Dorsolateral prefrontal cortex (tissue), 122 donors: ENCODE measurements at places on chromosomes 5 and 9.
A peak's percentile ranks its signal among the peaks of the same experiment; 100 is the strongest.

DNA sequence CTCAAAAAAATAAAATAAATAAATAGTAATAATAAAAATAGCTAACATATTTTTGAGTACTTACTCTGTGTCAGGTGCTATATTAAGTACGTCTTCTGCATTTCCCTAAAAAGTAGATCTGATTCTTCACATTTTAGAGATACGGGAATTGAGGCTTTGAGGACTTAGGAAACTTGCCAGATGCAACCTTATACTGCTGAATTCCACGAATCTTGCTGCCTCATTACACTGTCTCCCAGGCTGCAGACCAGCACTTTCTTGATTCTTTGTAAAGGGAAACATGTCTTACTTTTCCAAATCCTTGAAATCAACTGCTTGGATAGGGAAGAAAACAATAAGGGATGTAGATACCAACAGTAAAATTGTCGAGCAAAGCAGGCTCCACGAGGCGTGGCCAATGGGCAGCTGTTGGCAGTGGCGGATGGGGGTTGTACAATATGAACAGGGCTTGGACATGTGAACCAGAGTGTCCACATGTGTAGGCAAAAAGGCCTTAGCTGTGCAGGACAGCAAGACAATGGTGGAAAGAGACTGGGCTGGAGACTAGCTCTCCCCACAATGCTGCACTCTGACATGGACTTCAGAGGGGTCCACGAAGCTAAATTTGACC lies 124.3 kb upstream of the RAI14 start:
- DNase-seq, result no peak

DNA sequence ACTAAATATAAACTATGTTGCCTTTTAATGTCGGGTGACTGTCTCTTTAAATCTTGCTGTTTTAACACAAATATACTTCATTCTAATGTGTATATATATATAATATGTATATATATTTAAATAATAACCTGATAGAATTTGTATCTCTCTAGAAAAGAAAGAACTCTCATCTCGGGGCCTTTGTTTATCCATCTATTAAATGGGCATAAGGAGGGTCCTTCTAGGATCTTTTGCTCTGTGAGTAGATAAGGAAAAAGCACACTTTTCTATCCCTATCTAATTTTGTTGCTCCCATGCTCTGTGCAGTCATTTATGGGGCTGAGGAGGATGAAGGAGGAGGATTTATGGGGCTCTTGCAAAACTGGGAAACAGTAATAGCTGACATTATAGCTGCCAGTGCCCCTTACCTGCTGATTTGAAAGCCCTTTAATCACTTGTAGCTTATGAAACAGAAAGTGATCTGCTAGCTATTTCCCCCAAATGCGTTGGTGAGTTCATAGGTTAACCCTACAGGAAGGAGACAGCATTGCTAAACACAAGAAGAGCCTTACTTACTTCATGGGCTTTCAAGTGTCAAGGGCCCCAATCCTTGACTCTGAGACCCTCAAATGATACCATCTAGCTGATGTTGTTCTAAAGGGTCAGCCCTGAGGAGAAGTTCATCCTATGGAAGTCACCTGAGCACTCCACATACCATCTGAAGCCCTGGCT lies 5.8 kb upstream of the PPARGC1B start:
- no peak for DNase-seq

DNA sequence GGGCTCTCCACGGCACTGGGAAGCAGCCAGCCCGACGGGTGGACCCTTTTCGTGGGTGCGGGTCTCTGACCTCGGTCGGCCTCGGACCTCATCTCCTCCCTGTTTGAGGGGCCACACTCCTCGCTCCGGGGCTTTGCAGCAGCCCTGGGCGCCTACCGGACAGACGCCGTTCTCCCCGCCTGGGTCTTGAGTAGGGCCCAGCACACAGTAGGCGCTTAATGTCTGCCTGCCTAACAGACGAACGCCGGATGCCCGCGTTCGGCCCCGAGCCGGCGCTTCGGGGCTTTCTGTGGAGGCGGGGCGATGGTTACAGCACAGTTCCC lies 842 bp upstream of the GTF3C5 start:
- no peak for DNase-seq

- no peak for DNase-seq
Observed at GRCh38 chr9:121204121-121204520, 2.5 kb upstream of the RAB14 start.

- DNase-seq, result no peak
Observed at GRCh38 chr5:149149942-149150341, 8.6 kb downstream of the ABLIM3 start.

GRCh38 chr5:109506556-109506955 lies 96.8 kb upstream of the PJA2 start:
- DNase-seq, result no peak

DNA sequence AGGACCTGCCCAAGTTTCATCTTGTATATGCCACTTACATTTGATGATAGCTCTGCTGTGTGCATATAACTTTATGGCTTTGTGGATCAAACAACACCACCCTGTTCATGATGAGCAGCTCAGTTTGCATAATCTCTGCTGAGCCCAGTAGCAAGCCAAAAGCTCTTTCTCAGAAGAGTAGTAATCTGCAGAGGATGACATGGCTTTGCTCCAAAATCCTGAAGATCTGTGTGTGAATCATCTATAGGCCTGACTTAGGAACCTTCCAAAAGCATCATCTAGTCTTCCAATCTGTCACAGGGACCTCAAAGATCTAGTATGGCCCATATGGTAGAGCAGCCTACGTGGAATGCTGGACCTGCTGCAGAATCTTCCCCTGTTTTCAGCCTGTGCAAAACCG lies 394.6 kb downstream of the PSAT1 start:
- DNase-seq, result no peak

DNA sequence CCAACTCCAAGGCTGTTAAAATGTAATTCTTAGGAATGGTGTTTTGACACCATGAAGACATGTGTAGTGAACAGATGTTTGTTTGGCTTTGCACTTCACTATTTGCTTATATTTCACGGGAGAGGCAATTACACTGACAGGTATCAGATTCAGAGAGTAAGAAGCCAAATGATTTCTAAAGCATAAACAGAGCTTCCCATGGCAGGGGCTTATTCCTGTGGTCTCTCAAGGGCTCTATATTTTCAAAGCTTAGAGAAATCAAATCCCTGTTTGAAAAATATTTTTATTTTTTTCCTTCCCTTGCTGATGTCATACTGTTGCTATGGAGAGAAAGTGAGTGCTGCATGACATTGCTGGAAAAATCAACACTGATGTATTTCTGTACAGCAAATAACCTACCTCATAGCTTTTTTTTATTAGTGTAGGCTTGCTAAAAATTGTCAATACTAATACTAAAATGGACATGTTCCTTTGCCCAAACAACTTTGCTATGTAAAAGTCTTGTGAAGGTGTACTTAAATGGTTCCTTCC lies 161.4 kb downstream of the GIN1 start:
- no peak for DNase-seq

GRCh38 chr5:127863161-127863560 lies 160.0 kb downstream of the CCDC192 start:
- no peak for DNase-seq

DNA sequence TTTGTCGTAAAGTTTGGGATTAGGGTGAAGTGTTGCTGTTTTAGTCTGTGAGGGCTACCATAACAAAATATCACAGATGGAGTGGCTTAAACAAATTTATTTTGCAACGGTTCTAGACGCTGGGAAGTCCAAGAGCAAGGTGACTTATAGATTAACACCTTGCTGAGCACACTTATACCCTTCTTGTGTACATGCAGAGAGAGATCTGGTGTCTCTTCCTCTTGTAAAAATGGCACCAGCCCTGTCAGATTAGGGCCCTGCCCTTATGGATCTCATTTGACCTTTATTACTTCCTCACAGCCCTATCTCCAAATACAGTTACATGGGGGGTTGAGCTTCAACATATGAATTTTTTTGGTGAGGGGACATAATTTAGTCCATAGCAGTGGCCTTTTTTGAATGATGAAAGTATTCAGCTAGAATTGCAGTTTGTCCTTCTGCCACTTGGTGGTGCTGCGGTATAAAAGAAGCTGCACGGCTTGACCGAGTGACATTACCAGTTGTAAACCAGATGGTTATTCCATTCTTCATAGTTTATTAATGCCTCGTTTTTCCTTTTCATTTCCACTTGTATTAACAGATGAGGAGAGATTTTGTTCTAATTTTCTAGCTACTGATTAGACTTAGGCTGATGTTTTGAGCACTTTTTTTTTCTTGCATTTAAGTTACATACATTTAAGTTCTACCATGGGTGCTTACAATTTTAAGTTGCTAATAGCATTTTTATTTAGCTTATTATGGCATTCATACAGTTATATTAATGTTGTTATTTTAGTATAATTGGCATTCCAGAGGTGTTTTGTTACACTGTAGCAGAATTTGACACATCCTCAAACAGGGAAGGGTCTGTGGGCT lies 19.4 kb downstream of the DCP2 start:
- peak; percentile 80 for DNase-seq

GRCh38 chr5:45484781-45485180 lies 211.4 kb downstream of the HCN1 start:
- DNase-seq, result no peak

GRCh38 chr5:91159647-91160046 lies 223.5 kb downstream of the ARRDC3 start:
- no peak for DNase-seq

- DNase-seq, result no peak
Observed at GRCh38 chr9:2473681-2474080, 147.9 kb upstream of the VLDLR start.

DNA sequence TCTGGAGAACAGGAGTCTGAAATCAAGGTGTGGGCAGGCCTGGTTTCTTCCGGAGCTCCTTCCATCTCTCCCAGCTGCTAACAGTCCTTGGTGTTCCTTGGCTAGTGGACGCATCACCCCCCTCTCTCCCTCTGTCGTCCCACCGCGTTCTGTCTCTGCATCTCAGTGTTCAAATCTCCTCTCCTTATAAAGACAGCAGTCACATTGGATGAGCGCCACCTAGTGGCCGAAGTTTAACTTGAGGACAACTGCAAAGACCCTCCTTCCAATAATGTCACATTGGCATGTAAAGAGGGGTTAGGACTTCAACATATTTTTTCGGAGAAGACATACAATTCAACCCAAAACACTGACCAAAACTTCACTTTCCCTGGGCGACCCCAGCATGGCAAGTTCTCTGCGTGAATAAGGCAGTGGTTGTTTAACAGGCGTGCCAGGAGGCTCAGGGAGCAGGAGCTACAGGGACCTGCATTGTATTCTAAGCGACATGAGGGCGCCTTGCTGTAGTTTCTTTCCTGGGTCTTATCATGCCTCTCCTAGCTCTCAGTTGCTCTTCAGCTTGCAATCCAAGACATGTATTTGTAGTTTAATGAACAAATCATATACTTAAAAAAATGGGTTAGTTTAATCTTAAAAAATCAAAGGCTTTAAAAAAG lies 27.9 kb upstream of the BASP1 start:
- peak; percentile 46 for DNase-seq

DNA sequence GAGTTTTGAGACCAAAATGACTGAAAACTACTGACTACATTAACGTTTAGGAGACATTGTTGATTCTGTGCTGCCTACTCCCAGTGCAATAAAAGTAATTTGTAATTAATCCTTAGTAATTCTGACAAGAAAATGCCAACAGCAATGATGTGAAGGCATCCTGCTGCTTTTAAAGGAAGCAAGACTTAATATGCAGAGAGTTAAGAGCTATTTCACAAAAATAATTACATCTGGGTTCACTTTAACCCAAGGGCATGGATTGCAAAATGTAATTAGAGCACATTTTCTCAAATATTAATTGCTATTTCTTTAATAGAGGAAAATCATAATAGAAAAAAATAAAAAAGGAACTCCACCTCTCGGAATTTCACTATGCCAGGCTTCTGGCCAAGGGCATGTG lies 22.7 kb upstream of the TNFSF8 start:
- DNase-seq, result no peak

- no peak for DNase-seq
Observed at GRCh38 chr9:14935964-14936363, 25.7 kb upstream of the FREM1 start.

DNA sequence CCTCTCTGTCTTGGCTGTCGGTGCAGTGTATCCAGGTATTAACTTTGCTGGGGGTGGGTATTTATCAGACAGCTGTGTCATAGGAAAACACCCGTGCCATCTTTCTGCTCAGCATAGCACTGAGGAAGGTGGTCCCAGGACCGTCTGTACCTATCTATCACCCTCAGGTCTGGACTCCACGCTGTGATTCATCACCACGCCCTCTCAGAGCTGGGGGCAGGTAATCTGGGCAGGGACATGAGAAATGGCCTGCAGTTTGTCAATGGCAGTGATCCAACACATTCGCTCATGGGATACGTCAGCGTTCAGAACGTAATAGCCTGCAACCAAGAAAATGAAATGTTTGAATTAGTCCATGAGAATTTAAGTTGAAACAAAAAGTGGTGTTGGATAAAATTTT lies 151.6 kb upstream of the MAP1B start:
- no peak for DNase-seq

GRCh38 chr9:98453589-98454311 lies 198.3 kb upstream of the TBC1D2 start:
- no peak for DNase-seq

DNA sequence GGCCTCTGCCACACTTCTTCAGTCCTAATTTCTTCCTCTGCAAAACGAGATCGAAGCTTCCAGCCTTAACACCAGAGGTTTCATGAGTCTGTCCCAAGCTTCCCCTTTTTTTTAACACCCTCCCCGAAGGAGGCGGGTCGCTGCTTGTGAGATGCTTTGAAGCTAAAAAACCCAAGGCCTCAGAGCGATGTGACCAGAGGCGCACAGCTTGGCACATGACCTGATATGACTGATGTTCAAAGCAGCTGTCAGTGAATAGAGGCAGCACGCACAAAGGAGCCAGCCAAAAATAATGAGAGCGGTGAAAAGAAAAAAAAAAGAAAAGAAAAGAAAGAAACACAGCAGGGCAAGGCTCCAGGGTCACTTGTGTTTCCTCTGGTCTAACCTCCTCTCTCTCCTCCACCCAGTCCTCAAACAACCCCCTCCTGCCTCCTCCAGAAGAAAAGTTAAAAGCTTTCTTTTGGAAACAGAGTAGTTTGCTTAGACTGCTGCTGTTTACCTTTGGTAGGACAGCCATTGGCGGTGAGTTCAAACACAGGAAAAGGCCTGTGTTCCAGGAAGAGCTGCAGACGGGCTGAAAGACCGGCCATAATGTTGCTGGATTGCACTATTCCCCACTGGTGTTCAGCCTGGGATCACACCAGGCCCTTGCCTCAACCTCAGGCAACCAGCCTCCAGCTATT lies 10.9 kb upstream of the ZNF366 start:
- no peak for DNase-seq

GRCh38 chr5:113186061-113186460 lies 209.5 kb downstream of the DCP2 start:
- DNase-seq, result no peak

GRCh38 chr5:90528601-90529193 lies 687 bp downstream of the LYSMD3 start:
- DNase-seq, result no peak

- no peak for DNase-seq
Observed at GRCh38 chr5:173395257-173395932, 67.2 kb upstream of the STC2 start.

- DNase-seq, result no peak
Observed at GRCh38 chr9:16043756-16044578, 491.1 kb downstream of the CCDC171 start.

- no peak for DNase-seq
Observed at GRCh38 chr5:180959661-180960060, 29.0 kb upstream of the BTNL3 start.
